ENCODE measurements at places on chromosomes 1 and 21.

DNA sequence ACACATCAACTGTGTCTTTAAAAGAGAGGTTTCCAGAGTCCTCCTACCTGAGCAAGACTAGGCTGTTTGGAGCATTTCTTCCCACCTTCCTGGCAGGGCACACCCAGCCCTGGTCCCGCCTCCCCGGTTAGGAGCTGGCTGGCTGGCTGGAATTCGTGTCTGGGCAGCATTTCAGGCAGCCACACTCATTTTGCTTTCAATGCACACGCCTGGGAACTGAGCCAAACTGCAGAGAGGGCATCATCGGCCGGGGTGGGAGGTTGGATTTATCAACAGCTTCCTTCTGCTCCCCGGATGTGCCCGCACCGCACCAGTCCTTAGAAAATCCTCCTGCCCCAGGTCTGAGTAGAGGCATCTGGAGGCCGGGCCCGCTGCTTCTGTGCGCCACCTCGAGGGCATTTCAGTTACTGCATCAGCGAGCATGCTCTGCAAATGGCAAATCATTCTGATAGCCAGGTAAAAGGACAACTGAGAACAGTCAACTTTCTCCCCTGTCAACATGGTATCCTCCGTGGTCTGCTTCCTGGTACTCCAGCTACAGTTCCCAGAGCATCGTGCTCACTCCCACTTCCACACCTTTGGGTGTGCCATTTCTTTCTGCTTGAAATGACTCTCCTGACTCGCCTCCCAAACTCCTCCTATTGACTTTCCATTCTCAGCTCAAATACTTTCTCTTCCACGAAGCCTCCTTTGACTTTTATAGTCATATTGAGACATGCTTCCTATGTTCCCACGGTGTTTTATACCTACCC is 20.6 kb downstream of the TCEA3 start:
- H3K36me3 ChIP-seq = no peaks in the 10 kb centered on the region
- H3K4me1 ChIP-seq = peaks cover 3% of the 10 kb centered on the region
- peak; percentile 51 for DNase-seq
- peaks cover 95% of the 10 kb centered on the region for H3K27me3 ChIP-seq

DNA sequence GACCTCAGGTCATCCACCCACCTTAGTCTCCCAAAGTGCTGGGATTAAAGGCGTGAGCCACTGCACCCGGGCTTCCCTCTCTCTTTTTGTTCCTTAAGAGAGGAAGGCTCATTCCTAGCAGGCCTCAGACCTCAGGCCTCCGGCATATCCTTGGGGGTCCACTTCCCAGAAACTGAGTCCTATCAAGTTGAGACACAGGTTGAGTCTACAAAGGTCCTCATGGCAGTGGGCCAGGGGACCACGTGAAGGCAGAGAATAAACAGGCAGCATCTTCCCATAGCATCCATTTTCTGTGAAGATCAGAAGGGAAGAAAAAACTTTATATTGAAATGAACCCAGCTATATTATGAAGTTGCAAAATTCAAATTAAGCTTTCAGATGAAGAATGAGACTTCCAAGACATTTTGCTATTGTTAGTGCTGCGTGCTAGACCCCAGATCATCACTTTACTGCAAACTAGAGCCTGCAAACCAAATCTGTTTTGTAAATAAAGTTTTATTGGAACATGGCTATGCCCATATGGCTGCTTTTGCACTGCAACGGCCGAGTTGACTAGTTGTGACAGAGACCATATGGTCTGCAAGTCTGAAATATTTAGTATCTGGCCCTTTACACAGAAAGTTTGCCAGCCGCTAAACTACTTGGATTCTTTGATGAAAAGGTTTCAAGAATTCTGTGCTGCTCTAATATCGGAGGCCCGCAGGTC is 3.5 kb upstream of the CELA2A start:
- H3K36me3 ChIP-seq = no peaks in the 10 kb centered on the region
- no peaks in the 10 kb centered on the region for H3K27me3 ChIP-seq
- DNase-seq = no peak

- no peaks in the 10 kb centered on the region for H3K4me1 ChIP-seq
- no peak overlapping the region for H3K4me3 ChIP-seq
- no peak for DNase-seq
- no peaks in the 10 kb centered on the region for H3K27me3 ChIP-seq
- no peaks in the 10 kb centered on the region for H3K36me3 ChIP-seq
Observed at GRCh38 chr1:178506669-178507068, 6.2 kb upstream of the TEX35 start.

DNA sequence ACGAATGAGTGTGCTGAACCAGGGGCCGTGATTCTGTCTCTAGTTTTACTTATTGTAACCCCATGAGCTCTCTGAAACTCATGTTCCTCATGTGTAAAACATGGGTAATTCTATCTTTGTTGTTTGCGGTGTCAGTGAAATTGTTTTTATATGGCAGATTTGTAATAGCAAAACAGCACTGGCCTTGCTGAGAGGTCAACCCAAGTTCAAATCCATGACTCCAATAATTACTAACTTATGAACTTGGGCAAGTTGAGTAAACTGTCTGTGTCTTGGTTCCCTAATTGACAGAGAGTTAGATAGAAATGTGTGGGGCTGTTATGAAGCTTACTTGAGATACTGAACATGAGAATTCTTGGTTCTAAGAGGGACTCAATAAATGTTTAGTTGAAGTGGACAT is 17.8 kb downstream of the C1orf116 start:
- H3K4me3 ChIP-seq = no peak overlapping the region
- H3K27me3 ChIP-seq = no peaks in the 10 kb centered on the region
- H3K36me3 ChIP-seq = no peaks in the 10 kb centered on the region
- no peaks in the 10 kb centered on the region for H3K4me1 ChIP-seq

- no peak for DNase-seq
- H3K36me3 ChIP-seq = no peaks in the 10 kb centered on the region
- peaks cover 3% of the 10 kb centered on the region for H3K4me1 ChIP-seq
- no peak overlapping the region for H3K4me3 ChIP-seq
Observed at GRCh38 chr1:26387447-26387846, 14.9 kb upstream of the ZNF683 start.

GRCh38 chr1:53826367-53826766 is 11.7 kb downstream of the NDC1 start:
- H3K4me1 ChIP-seq = no peaks in the 10 kb centered on the region
- no peak overlapping the region for H3K4me3 ChIP-seq
- H3K36me3 ChIP-seq = peaks cover 60% of the 10 kb centered on the region
- no peak overlapping the region for H3K27ac ChIP-seq

DNA sequence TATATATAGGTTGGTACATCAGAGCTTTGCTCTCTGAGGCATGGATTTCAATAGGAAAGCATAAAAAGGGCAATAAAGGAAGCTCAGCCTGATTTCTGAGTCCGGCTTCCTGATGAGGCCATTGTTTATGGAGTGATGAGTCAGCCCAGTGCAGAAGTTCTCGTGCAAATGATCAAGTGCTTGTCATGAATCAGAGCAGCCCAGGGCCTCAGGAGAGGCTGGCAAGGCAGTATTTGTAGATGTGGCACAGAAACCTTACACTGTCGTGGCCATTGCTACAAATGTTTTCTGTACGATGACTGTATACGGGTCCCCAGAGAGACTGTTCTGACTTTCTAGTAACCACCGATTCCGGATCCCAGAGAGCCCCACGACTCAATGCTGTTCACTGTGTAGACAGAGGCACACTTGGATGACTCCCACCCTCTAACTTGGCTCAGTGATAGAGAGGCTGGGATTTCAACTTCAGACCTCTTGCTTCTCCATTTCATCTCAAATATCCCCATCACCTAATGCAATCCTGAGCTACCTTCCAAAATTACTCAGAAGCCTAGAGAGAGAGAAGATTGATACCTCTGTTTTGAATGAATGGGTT is 26.8 kb downstream of the UMODL1 start:
- H3K4me1 ChIP-seq = no peaks in the 10 kb centered on the region
- no peak overlapping the region for H3K4me3 ChIP-seq
- H3K36me3 ChIP-seq = no peaks in the 10 kb centered on the region
- no peaks in the 10 kb centered on the region for H3K27me3 ChIP-seq

DNA sequence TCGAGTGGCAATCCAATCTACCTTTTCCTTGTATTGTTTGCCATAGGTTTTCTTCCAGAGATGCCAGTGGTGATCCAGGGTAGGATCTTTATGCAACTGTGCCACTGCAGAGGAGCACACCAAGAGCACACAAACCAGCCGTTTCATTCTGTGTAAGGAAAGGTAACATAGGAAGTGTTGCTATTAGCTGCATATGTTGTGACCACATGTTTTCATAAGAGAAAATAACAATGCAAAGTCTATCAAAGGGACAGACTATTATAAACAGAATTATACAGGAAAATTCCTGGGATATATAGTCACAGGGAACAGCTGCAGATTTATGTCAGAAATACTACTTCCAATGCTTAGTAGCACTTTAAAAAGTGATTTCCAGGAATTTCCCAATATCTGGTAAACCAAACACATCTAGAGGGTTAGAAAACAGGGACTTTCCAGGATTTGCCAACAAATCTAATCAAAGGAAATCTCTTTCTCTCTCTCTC is 919 bp downstream of the CTSS start:
- H3K27me3 ChIP-seq = no peaks in the 10 kb centered on the region
- no peaks in the 10 kb centered on the region for H3K4me1 ChIP-seq
- no peaks in the 10 kb centered on the region for H3K36me3 ChIP-seq
- no peak overlapping the region for H3K27ac ChIP-seq
- H3K4me3 ChIP-seq = no peak overlapping the region

DNA sequence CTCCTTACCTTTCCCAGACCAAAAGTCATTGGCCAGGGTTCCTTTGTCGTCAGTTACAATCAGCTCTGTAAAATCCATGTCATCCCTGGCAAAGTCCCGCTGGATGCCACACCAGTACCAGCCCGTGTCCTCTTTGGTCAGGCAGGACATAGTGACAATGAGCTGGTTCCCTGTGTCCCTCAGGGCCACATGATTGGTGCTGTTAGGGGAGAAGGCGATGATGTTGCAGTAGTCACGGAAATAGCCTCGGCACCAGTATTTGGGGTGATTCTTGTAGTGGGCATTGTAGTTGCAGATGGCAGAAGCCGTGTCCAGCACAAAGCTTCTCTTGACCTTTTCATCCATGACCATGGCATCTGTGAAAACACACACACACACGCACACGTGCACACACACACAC is 14.8 kb downstream of the ADORA3 start:
- H3K4me3 ChIP-seq = no peak overlapping the region
- H3K27me3 ChIP-seq = no peaks in the 10 kb centered on the region
- no peaks in the 10 kb centered on the region for H3K4me1 ChIP-seq
- no peak for DNase-seq
- H3K36me3 ChIP-seq = no peaks in the 10 kb centered on the region

GRCh38 chr1:226711976-226712741 is 26.9 kb downstream of the ITPKB start:
- H3K36me3 ChIP-seq = no peaks in the 10 kb centered on the region
- no peaks in the 10 kb centered on the region for H3K4me1 ChIP-seq
- H3K27me3 ChIP-seq = no peaks in the 10 kb centered on the region
- DNase-seq = no peak

GRCh38 chr1:167175901-167176300 is 44.8 kb upstream of the POU2F1 start:
- H3K36me3 ChIP-seq = no peaks in the 10 kb centered on the region
- H3K27ac ChIP-seq = no peak overlapping the region
- H3K4me3 ChIP-seq = no peak overlapping the region
- H3K27me3 ChIP-seq = no peaks in the 10 kb centered on the region

- peaks cover 3% of the 10 kb centered on the region for H3K4me1 ChIP-seq
- DNase-seq = no peak
- H3K36me3 ChIP-seq = peaks cover 21% of the 10 kb centered on the region
- H3K4me3 ChIP-seq = no peak overlapping the region
- no peak overlapping the region for H3K27ac ChIP-seq
Observed at GRCh38 chr1:2303016-2303775, 75.1 kb downstream of the SKI start.

GRCh38 chr1:226002667-226003501 is 3.7 kb upstream of the SDE2 start:
- no peak overlapping the region for H3K27ac ChIP-seq
- H3K36me3 ChIP-seq = no peaks in the 10 kb centered on the region
- DNase-seq = peak; percentile 47
- peaks cover 13% of the 10 kb centered on the region for H3K4me1 ChIP-seq
- H3K27me3 ChIP-seq = no peaks in the 10 kb centered on the region

Data from H1 (cell line).